ENCODE measurements at places on chromosomes 3 and 15. TPM values are rescaled to one million over a fixed set of nuclear protein-coding genes. Genes with fewer than 3 reads are reported as not detected.

The NR1I2 gene
- polyA plus RNA-seq = not detected

The PPP1R2 gene
- 14.8 TPM for polyA plus RNA-seq

The IGSF10 gene
- 0.79 TPM for polyA plus RNA-seq

The DNAJB8 gene
- not detected for polyA plus RNA-seq

The PAQR5 gene
- 83.8 TPM for polyA plus RNA-seq

The SLC27A2 gene
- 39.7 TPM for polyA plus RNA-seq

The CPNE4 gene
- polyA plus RNA-seq = 3.5 TPM

The PIERCE2 gene
- 3.3 TPM for polyA plus RNA-seq

The MFGE8 gene
- polyA plus RNA-seq = 506 TPM

The GOLGA8N gene
- 3.0 TPM for polyA plus RNA-seq

The ALS2CL gene
- polyA plus RNA-seq = 3.3 TPM

The FETUB gene
- not detected for polyA plus RNA-seq
